ENCODE measurements at places on chromosomes 16 and 17. TPM values are rescaled to one million over a fixed set of nuclear protein-coding genes. Genes with fewer than 3 reads are reported as not detected.

The SPIRE2 gene
- total RNA-seq, result 2.2 TPM

The GRIN2A gene
- 5.3 TPM for total RNA-seq

The TMEM204 gene
- total RNA-seq, result 6.7 TPM

The PDILT gene
- total RNA-seq, result not detected

The CNTD1 gene
- total RNA-seq, result 0.96 TPM

The MLKL gene
- 20.5 TPM for total RNA-seq

GRCh38 chr17:8155996-8156245 is 3.7 kb upstream of the PER1 start:
- no peak for DNase-seq

DNA sequence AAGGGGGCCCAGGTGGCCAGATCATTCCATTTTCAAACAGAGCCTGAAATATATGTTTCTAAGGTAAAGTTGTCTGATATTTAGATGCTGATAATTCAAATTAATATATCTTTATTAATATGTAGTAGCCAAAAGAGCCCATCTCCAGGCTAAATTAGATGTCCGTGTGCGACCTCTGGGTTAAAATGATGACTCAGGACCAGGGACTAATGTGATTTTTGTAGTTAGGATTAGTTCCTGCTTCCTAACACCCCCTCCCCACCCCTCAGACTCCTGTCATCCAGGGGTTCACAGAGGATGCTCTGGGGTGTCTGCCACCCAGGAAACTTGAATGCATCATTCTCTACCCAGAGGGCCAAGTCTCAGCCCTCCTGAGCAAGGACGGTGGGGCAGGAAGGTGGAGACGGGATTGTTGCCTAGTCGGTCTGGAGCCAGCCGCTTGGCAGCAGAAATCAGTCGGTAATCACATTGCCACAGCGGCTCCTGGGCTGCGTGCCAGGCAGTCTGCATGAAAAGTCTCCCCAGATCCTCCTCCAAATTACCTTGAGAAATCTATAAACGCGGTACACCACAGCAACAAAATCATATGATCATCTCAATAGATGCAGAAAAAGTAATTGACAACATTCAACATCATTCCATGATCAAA is 29.8 kb downstream of the CNGB1 start:
- DNase-seq, result no peak

DNA sequence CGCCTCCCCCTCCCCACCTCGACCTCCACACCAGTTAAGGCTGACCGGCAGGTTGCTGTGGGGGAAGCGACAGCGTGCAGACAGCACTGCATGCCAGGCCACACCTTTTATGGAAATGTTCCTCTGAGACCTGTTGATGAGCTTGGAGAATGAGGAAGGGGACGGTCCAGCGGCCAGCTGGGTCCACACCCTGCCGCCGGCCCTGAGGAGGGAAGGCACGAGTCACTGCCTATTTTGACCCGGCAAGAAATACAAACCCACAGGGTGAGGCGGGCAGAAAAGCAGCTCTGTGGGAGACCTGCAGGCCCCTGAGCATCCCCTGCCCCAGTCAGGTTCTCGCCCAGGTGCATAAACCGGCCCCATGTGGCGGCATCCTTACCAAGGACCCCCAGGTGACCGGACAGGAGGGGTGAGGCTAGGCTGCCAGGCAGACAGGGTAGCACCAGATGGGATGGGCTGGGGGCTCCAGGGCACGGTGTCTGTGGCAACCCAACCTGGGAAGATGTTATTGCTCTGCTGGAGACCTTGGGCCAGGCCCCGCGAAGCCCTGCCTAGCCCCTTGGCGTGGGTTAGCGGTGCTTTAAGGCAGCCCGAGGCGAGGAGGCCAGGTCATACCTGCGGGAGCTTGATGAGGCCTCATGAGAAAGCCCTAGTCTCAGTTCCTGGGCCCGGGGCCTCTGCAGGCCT is 12.7 kb downstream of the NATD1 start:
- no peak for DNase-seq

- no peak for DNase-seq
Measured at GRCh38 chr16:81688182-81688581, 90.9 kb upstream of the PLCG2 start.

DNA sequence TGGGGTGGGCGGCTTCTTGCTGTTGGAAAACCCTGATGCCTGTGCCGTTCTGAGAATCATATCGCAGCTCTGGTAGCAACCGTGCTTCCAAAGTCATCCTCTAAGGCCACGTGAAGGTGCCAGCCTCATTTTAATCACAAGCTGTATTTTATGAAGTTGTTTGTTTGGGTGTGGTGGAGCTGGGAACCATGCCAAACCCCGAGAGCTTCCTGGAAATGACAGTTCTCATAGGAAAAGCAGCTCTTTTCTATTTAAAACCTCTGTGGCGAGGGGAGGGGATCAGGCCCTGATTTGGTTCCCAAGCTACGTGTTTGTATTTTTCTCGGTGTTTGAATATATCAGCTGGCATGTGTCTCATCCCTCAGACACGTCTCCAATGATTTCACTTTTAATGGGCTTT is 21.7 kb downstream of the KNOP1 start:
- peak; percentile 62 for DNase-seq

DNA sequence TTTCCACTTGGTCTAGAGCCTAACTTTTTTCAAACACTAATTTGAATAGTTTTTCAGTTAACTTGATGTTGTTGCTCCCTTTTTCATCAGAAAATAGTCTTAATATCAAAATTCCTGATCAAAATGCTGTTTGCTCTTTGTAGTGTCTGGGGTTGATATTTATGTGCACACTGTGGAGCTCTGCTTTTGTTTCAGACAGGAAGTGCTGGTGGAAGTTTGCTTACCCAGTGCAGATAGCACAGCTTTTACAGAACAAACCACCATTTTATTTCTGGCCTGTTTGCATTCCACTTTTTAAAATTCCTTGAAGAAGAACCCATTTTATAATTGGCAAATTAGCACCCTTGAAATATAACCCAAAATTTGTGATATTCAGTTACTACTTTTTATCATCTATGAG is 125.4 kb downstream of the MRTFB start:
- no peak for DNase-seq

DNA sequence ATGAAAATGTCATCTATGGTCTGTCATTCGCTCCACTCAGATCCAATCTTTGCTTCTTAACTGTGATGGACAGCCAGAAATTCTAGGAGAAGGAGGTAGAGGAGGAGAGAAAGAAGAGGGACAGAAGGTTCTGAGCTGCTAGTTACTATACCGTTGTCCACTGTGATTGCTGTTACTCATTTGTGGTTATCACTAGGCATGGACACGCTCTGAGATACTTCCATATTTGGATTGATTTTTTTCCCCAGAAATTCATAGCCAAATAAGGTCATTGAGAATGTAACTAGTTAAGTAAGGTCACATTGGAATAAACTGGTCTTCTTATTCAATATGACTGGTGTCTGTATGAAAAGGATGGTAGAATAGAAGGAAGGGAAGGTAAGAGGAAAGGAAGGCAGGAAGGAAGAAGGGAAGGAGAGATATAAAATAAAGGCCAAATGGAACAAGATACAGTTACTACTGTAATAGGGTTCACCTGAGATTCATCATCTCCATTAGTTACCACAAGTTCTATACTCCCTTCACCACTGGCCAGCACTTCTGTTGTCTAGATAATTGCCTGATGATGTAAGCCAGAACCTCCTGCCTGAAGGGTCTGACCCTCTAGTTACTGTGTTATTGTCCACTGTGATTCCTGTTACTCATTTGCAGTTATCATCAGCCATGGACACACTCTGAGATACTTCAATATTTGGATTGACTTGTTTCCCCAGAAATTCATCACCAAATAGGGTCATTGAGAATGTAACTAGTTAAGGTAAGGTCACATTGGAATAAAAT is 2.9 kb downstream of the KRTAP9-7 start:
- no peak for DNase-seq

GRCh38 chr16:10561425-10561824 is 19.0 kb downstream of the EMP2 start:
- DNase-seq, result no peak

DNA sequence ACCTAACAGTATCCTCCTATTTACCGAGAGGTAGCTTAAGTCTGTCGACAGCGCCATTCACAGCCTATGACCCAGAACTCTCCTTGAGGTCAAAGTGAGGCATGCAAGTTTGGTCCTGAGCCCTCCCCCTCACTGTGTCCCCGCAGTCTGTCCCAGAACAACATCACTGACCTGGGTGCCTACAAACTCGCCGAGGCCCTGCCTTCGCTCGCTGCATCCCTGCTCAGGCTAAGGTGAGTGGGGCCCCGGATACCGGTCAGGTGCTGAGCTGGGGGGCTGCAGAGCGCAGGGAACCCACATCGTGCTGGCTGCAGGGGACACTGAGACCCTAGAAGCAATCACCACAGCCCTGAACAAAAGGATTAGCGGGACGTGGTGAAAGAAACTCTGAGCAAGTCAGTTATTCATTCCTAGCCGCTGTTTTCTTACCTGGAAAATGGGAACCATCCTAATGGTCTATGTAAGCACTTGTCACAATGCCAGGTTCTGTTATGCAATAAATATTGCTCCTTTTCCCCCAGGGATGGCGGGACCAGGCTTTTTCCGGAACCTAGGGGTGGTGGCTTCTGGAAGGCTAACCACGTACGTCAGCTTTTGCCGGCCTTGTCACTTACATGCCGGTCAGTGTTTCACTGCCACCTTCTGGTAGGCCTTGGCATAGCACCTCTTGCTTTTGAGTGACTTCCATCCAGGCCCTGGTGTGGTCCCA is 23.8 kb downstream of the DEXI start:
- peak; percentile 93 for DNase-seq

DNA sequence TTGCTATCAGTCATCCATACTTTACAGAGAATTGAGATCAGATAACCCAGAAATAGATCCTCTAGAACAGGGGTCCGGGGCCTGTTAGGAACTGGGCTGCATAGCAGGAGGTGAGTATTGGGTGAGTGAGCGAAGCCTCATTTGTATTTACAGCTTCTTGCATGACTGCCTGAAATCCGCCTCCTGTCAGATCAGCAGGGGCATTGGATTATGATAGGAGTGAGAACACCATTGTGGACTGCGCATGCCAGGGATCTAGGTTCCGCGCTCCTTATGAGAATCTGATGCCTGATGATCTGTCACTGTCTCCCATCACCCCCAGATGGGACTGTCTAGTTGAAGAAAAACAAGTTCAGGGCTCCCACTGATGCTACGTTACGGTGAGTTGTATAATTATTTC is 13.0 kb upstream of the SCIMP start:
- DNase-seq, result no peak

DNA sequence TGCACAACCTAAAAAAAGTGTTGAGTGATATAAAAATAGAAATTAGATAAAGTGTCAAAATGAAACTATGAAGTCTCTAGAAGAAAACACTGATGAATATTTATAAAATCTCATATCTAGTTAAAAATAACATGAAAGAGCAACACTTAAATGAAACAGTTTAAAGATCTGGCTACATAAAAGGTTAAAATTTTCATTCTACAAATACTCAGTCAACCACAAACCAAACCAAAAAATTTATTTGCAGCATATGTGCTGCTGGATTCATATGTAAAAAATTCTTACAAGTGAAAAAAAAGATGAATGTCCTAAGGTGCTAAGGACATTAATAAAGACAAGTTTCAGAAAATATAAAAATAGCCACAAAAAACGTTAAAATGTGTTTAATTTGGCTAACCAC is 22.6 kb upstream of the CDYL2 start:
- no peak for DNase-seq

DNA sequence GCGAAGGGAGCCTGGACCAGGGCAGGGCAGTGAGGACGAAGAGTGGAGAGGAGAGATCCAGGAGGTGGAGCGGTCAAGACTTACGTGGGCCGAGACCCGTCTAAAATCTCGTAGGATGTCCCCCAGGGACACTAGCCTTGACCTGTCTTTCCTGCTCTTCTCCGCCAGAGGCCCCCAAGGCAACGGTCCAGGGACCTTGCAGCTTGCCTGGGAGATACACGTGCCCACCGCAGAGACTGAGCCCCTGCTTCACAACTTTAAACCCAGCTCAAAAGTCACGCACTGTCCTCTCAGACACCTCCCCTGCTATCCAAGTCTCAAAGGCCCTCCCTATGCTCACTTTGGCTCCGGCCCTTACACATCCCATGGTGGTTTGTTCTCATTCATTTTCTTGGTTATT is 9.4 kb downstream of the TIGD7 start:
- DNase-seq, result no peak

- DNase-seq, result no peak
Measured at GRCh38 chr16:72094266-72094610, 591 bp downstream of the DHX38 start.

- peak; percentile 16 for DNase-seq
Measured at GRCh38 chr16:30715750-30716445, 16.9 kb downstream of the SRCAP start.

DNA sequence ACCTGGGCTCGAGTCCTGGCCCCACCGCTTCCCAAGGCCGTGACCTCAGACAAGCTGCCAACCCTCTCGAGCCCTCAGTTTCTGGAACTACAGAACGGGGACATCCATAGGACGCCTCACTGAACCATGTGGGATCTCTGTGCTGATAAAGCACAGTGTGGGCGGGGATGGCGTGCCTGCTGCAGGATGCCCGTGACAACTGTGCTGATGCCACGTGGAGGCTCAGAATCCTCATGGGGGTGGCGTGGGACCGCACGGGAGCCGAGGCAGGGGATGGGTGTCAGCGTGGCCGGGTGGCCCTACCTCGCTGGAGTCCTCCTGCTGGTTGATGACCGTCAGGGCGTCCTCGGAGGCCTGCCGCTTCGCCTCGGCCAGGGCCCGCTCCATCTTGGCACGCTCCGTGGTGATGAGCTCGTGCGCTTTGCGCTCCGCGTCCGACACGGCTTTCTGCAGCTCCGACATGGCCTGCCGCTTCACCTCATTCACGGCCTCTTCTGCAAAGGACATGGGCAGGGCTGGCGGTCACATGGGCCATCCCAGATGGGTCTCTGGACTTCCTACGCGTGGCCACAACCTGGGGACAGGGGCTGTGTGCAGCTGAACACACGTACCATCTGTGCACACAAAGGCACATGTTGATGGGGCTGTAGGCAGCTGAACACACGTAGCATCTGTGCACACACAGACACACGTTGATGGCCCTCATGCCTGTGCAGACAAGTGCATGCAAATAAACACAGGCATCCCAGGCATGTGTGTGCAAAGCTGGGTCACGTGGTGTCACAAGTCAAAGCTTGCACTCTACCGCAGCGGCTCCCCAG is 12.7 kb upstream of the PABPN1L start:
- peak; percentile 60 for DNase-seq

DNA sequence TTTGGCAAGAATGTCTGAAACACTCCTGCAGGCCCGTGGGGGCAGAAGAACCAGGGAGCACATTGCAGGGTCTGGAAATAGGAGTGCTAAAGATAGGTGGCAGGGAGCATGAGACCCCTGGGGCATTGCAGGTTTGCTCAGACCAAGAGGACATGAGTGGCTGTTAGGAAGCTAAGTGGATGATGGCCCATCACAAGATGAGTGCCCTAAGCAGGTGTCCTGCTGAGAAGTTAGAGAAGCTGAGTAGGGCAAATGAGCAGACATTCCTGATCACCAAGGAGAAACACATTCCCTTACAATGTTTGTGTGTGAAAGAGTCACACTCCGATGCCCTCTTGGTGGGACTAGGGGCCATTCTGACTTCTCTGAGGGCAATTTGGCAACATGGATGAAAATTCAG is 9.9 kb downstream of the MLYCD start:
- DNase-seq, result no peak

- DNase-seq, result no peak
Measured at GRCh38 chr16:28596840-28597691, at the start of gene SULT1A2. TSS of gene SULT1A2 (minus strand) at chr16:28597050. CDS start at chr16:28595930, 1,120 bp downstream.

GRCh38 chr16:51876934-51877333 is 670.0 kb downstream of the TOX3 start:
- DNase-seq, result no peak
